HCT116 (cell line): ENCODE measurements at places on chromosomes 1 and 21. TPM values are rescaled to one million over a fixed set of nuclear protein-coding genes. Genes with fewer than 3 reads are reported as not detected.

Gene NUAK2
- 3.0 TPM for total RNA-seq

Gene F3
- total RNA-seq, result 58.5 TPM

Gene NADK
- total RNA-seq, result 93.4 TPM

Gene REG4
- total RNA-seq, result not detected
